ENCODE measurements at places on chromosomes 16 and 17.

DNA sequence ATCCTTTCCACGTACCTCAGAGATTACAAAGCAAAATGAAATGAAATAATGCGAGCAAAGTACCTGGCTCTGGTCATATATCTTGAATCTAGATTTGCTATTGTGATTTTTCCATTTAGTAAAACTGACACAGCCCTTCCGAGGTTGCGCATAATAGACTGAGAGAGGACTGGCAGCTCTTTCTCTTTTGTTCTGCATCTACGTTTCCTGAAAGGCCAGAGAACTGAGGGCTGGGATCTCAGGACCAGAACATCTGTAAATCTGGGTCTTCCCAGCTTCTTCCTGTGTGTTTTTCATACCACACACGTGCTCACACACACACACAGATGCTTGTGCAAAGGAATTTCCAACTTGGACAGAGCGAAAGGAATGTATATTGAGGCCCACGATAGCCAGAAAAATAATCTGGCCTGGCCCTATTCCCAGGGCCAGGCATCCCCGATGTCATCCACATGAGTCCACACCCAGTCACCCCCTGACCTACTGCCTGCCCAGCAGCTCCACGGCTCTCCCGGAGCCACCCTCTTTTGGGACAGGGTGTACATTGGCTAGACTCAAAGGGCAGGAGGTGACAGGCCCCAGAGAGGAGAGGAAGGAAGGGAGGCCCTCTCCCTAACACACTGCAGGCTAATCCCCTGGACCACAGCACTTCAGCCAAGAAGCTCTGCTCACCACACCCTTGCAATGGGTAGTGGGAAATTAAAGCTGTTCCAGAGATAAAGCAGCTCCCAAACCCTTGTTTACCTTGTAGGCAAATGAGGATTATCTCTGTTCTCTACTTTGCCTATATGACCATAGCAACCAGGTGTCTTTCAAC is 41.8 kb downstream of the NOL11 start:
- DNase-seq, result no peak

DNA sequence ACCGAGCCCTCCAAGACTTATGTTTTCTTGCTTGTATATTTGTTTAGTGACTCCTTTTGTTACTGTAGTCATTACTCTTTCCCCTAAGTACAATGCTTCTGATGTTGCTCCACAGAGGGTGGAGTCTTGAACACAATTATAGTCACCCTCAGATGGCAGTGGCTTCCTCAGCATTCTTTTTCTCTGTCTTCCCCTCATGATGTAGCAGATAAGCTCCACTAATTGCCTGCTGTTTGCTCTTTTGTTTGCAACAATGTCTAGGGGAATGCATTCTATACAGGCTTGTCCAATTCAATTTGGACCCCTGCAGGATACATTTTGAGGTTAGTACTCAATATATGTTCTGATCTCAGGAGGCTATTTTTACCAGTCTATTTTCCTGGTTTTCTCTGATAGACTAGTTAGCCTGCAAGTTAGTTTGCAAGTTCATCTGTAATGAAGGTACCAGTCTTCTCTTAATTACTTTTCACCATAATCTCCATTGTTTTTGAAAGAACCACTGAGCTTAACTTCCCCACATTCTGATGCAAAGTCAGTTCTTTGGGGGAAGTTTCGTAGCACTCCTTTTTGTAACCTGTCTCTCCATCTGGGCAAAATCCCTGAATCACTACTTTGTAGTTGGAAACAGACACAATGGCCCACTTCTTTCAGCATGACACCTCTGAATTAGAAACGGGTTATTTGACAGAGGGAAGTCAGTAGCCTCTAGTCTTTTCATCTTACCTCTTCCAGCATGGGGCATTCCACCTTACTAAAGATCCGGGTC is 1509.2 kb downstream of the CDH11 start:
- no peak for DNase-seq

GRCh38 chr17:79212149-79213087 is 137.8 kb downstream of the ENGASE start:
- DNase-seq, result no peak

DNA sequence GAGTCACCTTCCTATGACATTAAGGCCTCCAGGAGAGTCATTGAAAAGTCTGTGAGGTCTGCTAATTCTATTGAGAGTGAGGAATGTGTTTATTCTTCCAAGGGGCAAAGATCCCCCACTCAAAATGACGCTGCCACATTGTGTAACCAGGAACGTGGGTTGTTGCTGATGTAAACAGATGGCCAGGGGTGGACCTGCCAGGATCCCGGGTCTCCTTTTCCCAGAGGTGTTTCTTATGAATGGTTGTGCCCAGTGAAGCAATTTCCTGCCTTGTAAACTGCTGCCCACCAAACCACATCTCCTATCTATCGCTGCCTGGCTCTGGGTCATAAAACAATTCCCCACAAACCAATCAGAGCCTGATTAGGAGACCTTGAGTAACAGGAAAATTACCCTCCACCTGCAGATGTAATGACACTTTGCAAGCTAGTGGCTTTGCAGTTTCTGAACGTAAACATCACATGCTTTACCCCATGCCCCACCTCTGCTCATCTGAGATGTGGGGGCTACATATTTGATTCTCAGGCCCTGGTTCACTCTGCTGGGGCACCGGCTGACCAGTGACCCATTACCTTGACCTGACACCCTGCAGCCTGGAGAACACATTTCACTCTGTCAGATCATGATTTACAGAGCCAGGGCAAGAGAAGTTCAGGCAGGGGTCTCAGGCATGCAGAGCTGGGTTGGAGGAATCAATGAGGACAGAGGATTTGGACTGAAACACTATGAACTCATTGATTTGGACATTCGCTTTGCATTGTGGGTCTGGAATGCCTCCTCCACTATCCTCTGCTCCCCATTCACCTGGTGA is 33.1 kb upstream of the DDX52 start:
- DNase-seq, result no peak

DNA sequence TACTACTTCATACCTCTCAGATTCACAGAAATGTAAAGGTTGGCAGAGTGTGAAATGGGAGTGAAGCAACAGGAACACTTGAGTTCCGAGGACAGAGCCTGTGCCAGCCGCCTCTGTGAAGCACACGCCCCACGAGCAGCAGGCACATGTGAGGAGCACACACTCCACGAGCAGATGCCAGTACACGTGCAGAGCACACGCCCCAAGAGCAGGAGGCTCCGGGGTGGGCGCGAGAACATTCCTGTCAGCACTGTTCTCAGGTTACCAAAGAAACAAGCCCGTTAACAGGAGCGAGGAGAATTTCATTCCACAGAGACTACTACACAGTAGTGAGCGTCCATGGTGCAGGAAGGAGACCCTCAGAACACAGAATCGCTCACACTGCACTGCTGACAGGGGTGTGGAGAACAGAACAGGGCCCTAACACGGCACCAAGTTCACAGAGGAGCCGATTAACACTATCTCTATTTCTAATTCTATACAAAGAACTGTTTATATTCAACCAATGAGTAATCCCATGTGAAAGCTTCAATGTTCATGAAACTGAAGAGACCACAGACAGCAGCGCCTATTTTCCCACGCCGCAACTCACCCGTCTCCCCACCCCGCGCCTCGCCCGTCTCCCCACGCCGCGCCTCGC is 40.1 kb downstream of the KLHDC4 start:
- DNase-seq, result peak; percentile 72

DNA sequence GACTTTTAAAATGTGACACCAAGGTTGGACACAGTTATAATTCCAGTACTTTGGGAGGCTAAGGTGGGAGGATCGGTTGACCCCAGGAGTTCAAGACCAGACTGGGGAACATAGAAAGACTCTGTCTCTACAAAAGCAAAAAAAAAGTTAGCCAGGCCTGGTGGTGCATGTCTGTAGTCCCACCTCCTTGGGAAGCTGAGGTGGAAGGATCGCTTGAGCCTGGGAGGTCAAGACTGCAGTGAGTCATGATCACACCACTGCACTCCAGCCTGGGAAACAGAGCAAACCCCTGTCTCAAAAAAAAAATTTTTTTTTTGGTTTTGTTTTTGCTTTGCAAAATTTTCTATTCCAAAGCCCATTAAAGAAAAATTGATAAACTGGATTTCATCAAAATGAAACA is 281.4 kb downstream of the BCAS3 start:
- no peak for DNase-seq

- no peak for DNase-seq
Measured at GRCh38 chr16:3164121-3164991, 23.6 kb upstream of the OR1F1 start.

DNA sequence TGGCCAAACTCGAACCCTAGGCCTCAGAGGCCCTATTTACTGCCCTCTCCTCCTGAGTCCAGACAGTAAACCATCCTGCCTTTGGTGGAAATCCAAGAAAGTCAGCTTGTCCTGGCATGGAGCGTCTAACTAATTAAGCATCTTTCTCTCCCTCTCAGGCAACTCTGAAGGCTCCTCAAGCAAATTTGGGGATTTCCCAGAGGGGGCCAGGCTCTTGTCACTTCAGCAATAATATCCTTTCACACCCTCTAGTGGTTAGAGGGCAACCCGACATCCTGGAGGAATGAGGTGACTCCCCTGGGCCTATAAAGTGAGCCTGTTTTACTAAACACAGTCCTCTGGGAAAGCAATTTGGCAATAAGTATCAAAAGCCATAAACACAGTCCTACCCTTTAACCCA is 60.4 kb downstream of the NOG start:
- DNase-seq, result peak; percentile 79

- DNase-seq, result no peak
Measured at GRCh38 chr17:54372069-54372749, 528.4 kb upstream of the TOM1L1 start.

DNA sequence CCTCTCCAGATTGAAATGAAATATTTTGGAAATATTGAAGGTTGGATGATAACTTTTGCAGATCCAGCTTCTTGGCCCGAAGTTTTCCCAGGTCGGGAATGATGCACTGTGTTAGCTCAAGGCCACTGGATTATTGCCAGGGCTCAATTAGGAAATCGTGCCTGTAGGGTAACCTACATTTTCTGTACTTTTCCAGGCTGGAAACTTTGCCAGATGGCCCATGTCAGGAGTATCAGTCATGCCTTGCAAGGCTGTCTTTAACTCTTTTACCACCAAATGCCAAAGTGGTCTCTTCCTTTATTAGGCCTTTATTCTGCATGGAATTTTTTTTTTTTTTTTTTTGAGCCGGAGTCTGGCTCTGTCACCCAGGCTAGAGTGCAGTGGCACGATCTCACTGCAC is 8.9 kb upstream of the SEC14L1 start:
- DNase-seq, result no peak

DNA sequence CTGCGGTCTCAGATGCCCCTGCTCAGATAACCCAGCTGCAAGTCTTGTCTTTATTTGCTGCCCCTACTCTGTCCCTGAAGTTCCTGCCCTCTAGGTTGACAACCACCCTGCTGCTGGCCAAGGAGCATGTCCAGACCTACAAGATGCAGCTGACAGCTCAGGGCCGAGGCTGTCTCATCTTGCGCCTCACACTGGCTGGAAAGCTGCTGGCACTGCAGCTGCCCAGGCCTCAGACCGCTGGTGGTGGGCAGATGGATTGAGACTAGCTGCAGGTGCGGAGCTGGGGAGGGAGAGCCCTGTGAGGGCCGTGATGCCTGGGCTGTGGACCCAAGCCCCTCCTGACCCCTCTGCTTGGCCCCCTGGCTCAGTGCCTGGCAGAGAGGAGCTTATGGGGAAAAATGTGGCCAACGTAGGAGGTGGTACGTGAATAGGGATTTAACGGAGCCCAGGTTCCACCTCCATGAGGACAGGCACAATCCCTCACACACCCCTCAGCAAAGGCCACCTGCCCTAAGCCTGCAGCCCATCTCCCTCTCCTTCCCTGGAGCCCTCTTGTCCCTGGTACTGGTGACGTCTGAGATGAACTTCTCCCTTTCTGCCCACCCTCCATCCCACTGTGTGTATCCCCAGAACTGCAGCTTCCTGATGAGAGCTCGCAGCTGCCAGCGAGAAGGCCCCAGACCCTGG is 8.3 kb upstream of the GALK1 start:
- peak; percentile 62 for DNase-seq

GRCh38 chr17:55124730-55125360 is 139.9 kb upstream of the HLF start:
- DNase-seq, result no peak

- DNase-seq, result peak; percentile 9
Measured at GRCh38 chr16:24497440-24497839, 41.9 kb upstream of the RBBP6 start.

GRCh38 chr17:81481073-81481799 is 31.4 kb downstream of the ACTG1 start:
- DNase-seq, result no peak

DNA sequence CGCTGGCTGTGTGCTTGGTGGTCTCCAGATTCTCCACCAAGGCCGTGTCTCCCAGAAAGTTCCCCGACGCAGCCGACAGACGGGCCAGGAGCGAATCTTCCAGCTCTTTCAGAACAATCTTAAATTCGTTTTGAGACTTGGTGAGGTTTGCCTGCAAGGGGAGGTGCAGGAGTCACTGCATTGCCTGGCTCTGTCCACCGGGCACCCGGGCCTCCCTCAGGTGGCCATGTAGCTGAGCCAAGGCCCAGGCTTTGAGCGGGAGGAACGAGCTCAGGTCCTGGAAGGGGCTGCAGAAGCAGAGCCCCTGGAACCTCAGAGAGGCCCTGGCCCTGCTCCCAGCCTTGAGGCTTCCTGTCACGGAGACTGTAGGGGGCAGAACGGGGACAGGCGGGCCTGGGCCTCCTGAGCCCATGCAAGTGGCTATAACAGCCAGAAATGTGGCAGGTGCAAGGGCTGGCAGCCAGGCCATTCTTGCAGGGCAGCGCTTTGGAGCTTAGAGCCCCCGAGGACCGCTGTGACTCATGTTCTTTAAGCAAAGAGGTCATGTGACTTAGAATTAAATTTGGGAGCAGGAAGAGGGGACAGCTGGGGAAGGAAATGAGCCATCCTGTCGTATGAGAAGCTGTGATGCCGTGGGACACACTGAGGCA is 72.4 kb downstream of the PGS1 start:
- peak; percentile 93 for DNase-seq

DNA sequence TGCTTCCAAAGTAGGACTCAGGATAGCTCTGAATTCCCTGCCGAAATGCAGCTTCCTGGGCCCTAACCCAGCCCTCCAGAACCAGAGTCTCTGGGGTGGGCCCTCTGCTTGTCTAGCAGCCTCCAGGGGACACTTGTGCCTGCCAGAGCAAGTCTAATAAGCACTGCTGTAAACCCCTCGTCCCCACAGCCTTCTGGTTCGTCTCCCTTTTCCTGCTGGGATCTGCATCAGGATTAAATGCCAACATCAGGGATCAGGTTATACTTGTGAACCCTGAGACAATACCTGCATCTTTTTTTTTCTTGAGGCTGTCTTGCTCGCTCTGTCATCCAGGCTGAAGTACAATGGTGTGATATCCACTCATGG is 282.0 kb downstream of the SEC14L1 start:
- peak; percentile 7 for DNase-seq

DNA sequence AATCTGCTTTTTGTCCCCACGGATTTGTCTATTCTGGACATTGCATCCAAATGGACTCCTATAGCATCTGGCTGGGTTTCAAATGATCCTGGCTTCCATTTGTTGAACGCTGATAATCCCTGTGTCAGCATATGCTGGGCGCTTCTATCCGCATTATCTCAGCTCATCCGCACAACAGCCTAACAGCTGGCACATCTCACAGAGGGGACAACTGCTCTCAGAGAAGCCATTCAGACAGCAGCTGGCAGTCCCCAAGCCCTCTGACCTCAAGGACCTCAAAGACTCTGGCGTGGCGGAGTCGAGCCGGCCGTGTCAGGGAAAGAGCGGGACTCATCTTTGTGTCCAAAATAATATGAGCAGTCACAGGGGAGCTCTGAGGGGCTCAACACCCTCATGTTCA is 82.3 kb downstream of the NT5M start:
- peak; percentile 95 for DNase-seq

Data from SJCRH30 (cell line).